ENCODE measurements at places on chromosomes 2 and 18.

DNA sequence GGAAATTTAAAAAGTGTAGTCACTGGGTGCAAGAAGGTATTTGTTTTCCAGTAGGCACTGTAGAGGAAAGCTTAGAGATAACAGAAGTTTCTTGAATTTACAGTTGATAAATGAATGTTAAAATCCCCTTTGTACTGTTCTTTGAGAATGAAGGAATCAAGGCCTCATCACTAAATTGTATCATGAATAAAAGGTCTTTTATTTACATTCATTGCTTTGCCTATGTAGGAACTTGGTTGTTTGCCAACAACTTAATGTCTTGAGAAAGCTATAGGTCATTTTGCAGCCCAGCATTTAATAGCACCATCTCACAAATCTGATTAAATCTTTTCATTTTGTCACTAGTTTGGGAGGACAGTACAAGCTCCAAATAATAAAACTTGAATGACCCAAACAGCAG, 213.9 kb upstream of the ITGA4 start:
- DNase-seq, result no peak

- DNase-seq, result no peak
These were observed 12.0 kb downstream of the SIX3 start for GRCh38 chr2:44953499-44953883.

GRCh38 chr2:25044990-25045389, 3.1 kb downstream of the EFR3B start:
- DNase-seq, result no peak

GRCh38 chr2:197453914-197454398, 604 bp downstream of the COQ10B start:
- DNase-seq, result peak; percentile 32

DNA sequence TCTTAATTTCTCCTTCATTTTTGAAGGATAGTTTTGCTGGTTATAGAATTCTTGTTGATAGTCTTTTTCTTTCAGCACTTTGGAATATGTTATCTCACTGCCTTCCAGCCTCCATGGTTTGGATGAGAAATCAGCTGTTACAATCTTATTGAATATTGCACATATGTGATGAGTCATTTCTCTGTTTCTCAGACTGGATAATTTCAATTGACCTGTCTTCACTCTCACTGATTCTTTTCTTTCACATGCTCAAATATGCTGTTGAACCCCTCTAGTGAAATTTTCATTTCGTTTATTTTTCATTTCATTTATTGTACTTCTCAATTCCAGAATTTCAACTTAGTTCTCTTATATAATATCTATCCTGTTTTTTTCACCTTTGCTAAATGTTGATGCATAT, 22.2 kb downstream of the PDK1 start:
- DNase-seq, result no peak

GRCh38 chr2:69018678-69019095, 5.7 kb downstream of the ANTXR1 start:
- no peak for DNase-seq

DNA sequence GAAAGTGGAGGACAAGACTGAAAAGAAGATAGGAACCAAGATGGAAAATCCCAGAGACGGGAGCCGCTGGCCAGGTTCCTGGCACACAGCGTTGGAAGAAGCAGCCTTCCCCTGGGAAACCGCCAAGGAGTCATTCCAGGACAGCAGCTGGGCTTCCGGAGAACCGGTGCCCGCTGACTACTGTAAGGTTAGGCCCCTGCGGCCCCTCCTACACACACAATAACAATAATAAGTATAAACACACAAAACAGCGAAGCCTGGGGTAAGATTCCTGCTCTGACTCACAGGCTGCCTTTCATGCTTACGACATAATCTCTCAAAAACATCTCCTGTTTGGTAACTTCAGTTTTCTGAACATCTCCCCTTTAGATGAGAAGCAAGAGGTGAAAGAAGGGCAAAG, 28.1 kb upstream of the MYCN start:
- DNase-seq, result no peak

DNA sequence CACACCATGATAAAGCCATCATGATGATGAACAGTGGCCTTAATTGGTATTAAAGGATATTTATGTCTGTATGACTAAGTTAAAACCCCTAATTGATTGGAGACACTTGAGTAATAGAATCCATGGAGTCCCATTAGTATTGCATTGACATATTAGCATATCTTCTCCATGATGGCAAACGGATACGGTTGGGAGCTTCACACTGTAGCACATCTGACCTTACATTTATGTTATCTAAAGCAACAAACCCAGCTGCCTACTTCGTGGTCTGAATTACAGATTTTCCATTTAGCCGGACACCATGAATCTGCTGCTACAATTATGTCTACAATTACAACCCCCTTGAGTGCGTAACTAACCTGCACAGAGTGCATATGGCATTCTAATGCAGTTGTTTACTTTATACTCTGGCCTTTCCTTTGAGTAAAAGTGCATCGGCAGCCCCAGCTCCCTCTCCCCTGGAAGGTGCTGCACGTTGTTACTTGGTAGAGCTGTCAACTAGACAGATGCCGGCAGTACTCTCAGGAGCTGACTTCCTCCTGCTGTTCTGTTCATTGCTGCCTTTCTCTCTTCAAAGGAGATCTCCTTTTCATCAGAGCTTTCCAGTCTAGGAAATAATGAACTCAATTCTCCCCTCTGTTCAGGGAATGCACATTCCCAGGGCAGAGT, 92.1 kb downstream of the LRRC30 start:
- DNase-seq, result no peak

DNA sequence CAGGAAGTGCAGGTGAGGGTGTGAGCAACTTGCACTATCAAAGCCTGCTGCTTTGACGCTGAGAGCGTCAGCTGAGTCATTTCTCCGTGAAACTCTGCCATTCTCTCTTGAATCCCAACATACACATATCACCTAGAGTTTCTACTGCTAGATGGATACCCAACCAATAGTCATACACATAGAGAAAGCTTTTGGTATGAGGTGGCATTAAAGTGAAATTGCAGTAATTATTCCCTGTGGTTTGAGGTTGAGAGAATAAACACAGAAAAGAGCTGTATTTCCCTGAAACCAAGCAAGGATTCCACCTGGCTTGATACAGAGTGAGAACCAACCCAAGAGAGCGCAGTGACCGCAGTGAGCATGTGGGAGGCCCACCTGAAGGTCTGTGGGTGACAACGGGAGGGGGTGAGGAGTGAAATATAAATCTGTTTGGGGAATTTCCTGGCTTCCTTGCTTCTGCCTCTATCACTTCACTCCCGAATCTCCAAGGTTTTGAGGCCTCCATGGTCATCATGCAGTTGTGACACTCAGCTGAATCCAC, 28.8 kb upstream of the TMEM18 start:
- no peak for DNase-seq

GRCh38 chr2:178422097-178422496, 28.9 kb downstream of the PRKRA start:
- no peak for DNase-seq

DNA sequence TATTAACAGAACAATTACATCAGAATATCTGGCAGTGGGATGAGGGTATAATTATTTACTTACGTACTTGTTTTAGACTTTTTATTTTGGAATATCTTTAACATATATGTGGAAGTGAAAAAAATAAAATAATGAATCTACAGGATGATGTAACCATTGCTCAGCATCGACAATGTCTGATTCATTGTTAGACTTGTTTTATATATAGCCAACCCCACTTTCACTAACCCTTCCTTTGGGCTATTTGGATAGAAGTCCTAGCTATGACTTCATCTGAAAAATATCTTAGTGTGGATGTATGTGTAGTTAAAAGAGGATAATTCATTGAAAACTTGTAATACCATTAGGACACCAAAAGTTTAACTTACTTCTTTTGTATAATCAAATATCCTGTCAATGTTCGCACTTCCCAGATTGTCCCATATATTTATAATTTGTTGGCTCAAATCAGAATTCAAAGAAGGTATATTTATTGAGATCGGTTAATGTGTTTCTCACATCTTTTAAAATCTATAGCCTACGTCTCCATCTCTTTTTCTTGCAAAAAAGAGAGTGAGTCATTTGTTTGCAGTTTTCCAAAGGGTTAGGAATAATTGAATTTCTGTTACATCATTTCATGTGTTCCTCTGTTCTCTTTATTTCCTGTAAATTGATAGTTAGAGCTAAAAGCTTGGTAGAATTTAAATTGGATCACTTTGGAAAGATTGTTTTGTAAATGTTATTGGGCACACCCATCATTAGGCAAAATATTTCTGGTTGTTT, 506.1 kb upstream of the FAM98A start:
- no peak for DNase-seq

- DNase-seq, result no peak
These were observed 31.3 kb upstream of the RAPGEF4 start for GRCh38 chr2:172704072-172704936.

DNA sequence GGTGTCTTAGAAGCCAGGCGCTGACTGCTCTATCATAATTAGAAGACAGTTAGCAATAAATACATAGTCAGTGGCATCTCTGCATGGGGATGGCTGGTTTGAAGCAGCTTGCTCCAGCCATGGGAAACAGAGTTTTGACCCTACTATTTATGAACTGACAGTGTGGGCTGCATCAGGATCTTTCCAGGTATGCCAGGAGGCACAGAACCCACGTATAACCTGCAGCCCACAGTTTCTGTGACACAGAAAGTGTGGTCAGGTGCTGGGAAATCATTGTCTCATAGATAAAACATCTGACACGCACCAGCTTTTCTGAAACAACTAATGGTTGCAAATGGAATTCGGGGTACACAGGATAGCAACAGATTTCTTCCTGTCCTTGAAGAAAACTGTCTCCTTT, 34.7 kb downstream of the INPP4A start:
- no peak for DNase-seq

DNA sequence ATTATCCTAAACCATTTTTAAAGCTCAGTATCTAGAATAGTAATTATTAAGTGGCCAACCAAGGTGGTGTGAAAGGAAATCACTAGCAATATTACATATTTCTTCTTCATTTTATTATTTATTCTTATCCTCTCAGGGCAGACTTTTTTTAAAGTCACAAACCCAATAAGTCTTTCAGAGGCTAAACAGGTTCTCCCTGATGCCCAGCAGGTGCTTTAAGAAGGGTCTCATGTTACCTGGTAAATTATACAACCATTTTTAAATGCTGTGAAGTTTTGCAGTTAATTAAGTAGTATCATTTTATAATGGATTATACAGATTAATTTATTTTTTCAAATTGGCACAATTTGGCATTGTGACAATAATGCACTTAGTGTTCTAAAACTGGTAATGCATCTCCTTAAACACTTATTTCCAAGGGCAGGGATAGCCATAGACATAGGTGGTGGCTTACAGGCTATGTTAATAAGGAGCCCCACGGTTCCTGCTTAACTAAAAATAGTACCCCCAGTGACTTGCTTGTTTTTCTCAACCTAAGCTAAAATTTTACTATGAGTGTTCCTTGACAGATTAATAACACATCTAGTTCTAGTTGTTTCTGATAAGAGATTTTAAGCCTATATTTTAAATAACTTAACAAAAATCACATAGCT, 67.0 kb downstream of the PMS1 start:
- no peak for DNase-seq

DNA sequence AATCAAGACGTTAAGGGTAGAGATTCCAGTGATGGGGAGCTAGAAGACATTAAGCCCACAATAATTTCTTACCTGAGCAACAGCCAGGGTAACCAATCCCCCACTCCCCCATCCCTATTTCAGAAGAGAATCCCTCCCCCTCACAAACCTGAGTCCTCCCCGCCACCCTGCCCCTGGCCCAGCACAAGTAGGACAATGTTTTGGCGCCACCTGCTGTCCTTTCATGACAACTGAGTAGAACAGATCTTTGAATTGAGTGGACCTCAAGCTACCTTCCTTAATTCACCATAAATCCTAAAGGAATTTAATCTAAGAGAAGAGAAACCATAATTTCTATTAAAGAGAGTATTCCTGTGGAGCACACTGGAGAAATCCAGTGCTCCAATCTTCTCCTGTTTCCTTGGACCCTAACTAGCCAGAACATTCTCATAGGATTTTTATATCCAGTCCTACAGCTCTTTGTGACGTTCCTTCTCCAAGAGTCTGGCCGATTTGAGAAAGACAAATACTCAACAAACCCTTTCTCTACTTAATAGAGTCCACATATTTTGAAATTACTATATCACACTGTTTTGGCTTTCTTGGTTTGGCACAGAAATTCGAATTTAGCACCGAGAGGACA, 41.1 kb downstream of the NHEJ1 start:
- peak; percentile 37 for DNase-seq

DNA sequence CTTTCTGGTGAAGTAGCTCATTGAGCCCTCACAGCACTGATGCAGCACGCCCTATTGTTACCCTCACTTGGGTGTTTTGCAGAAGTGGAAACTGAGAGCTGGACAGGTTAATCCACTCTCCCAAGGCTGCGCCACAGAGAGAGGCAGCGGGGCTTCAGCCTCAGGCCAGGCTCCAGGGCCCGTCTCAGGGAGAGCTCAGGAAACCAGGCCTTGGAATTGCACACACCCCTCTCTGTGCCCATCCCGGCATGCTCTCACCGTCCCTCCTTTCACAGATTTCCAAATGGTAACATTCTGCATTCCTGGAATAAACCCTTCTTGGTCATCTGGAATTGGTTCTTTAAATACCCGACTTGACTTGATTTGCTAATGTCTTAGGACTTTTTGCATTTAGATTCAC, 51.5 kb downstream of the TWIST2 start:
- DNase-seq, result no peak

DNA sequence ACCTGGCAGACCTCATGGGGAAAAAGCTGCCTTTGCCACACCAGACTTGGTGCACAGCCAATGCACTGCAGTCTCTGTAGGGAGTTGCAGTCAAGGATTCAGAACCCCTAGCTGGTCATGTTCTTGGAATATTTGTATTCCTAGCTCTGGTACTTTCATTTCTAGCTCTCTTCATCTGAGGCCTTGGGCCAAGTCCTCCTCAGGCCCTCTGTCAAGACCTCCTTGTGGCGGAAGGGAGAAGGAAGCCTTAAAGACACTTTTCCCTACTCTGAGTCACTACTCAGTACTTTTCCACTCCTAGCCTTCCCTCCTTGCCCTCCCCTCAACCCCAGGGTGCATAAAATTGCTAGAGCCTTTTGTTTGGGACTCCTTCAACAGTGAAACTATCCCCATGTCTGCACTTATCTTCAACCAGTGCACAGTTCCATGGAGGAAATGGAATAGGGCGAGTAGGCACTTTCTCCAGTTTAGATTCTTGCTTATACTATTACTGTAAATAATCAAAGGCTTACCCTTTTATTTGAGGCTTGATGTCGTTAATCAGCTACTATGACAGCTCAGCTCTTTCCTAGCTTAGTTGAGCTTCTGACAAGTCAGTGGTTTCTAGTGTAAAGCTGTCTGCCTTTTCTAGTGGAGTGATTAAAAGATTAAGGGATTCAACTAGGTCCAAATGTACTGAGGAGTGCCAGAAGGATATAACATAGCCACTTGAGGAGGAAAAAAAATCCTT, 15.8 kb downstream of the M1AP start:
- DNase-seq, result no peak

GRCh38 chr18:59665057-59666006, 31.9 kb downstream of the CCBE1 start:
- DNase-seq, result no peak

- no peak for DNase-seq
These were observed 1416.2 kb downstream of the LRP1B start for GRCh38 chr2:140714586-140714985.

DNA sequence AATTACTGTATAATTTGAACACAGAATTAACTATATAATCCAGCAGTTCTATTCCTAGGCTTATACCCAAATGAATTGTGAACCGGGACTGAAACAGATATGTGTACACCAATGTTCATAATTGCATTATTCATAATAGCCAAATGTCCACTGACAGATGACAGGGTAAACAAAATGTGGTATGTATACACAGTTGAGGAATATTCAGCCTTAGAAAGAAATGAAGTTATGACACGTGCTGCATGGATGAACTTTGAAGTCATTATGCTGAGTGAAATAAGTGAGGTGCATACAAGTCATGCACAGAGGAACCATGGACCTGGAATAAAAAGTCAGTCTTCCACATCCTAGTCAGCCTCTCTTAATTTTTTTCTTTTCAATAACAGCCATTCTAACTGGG, 91.9 kb downstream of the SH3RF3 start:
- no peak for DNase-seq
